ENCODE measurements at places on chromosomes 6 and 20. TPM values are rescaled to one million over a fixed set of nuclear protein-coding genes. Genes with fewer than 3 reads are reported as not detected.

Gene SLC35D3
- total RNA-seq, result not detected

Gene PARD6B
- 4.7 TPM for total RNA-seq

Gene GJA10
- total RNA-seq, result not detected

Gene CST9
- total RNA-seq, result not detected

Gene HLA-DPB1
- total RNA-seq, result not detected

Gene PABPC1L
- total RNA-seq, result 6.0 TPM

Gene ADGB
- total RNA-seq, result not detected

DNA sequence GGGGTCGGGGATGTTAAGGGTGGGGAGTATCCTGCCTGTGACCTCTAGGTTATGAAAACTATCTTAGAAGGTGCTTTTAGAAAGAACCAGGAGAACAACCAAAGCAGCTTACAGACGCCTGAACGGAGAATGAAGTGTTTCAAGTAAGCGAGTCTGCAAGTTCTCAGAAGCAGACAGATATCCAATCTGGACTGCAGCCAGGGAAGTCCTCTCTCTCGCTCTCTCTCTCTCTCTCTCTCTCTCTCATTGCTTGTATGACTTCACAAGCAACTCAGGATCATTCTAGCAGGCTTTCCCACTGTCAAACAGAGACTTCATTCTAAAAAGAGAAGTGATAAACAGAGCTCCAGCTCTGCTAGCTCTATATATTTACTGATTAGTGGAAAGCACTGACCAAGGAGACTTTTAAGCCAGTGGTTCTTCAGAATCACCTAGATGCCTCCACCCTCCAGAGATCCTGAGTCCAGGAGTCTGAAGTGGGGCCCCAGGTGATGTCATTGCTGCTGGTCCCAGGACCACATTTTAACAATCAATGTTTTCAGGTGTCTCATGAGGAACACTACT lies 6.0 kb downstream of the TCF21 start:
- no peak for DNase-seq

- DNase-seq, result no peak
Measured at GRCh38 chr6:12229332-12229731, 60.8 kb upstream of the EDN1 start.

DNA sequence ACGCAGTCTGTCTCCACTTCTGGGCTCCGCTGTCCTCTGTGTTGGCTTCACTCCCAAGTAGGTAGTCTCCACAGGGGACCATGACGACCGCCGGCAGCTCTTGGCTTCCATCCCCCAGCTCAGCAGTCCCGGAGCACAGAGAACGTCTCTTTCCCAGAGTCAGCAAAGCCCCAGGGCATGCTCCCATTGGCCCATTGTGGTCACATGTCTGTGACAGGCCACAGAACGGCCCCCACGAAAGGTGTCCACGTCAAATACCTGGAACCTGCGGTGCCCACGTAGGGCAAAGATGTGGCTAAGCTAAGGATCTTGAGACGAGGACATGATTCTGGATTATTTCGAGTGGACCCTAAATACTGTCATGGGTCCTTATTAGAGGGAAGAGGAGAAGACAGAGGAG lies 438.4 kb upstream of the SULF2 start:
- DNase-seq, result no peak

GRCh38 chr6:72348926-72349325 lies 272.9 kb upstream of the KCNQ5 start:
- DNase-seq, result no peak

- no peak for DNase-seq
Measured at GRCh38 chr6:64013011-64013410, 377.4 kb downstream of the PHF3 start.

DNA sequence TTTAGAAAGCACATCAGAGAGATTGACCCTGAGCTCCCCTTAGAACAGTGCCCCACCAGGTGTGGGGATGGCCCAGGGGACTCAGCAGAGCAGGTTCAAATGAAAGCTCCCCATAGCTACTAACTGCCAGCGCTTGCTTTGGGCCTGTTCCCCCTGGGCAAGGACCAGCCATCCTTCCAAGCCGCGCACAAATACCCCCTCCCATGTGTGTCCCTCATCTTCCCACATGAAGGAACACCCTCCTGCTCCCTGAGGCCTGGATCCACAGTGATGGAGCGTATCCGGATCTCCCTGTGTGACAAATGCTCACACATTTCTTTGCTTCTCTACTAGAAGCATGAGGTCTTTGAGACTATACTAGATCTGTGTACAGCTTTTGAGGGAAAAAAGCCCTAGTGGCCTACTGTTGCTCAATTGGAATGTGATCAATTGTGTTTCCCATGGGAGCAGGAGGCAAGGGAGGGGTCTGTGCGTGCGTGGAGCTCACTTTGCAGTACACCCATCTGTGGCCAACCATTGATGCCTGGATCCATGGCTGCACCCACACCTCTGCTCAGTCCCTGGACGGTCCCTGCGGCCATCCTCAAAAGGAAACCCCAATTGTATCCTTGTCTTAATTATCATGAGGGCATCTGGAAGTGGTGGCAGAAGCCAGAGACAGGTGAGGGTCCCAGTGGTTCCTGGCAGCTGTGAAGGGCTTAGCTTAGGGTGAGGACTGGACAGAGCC lies 1.4 kb upstream of the RAET1G start:
- no peak for DNase-seq

- no peak for DNase-seq
Measured at GRCh38 chr6:166423781-166424180, 41.0 kb upstream of the MPC1 start.

DNA sequence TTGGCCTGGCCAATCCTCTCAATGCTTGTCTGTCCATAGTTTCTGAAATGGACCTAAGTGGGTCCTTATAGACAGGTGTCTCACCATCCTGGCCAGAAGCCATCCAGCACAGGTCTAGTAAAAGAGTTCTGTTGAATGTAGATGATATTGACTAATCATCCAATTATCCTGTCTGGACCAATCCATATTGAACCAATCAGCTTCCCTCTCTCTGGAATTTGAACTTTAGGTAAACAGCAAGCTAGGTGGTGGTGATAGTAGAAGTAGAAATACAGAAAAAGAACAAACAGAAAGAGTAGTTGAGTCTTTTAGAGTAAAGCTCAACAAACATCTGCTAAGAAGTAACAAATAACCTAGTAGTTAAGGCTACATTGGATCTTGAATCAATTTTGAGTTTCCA lies 9.5 kb upstream of the PNRC1 start:
- no peak for DNase-seq

Measured in A172 (cell line).